Kidney tubule cell (primary cell): ENCODE measurements at places on chromosomes 4 and X.

DNA sequence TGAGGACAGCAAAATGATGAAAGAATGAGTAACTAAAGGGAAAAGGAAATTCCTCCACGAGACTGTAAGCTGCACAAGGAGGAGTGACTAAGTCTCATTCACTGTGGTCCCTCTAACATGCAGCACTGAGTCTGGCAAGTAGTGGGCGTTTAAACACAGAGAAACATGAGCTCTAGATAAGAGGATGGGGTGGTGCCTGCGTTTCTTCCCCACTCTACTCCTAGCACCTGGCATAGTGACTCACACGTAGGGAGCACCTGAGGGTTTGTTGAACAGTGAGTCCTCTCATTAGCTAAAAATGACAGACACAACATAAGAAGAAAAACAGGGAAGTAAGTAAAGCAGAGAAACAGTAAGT, 105.8 kb upstream of the CBR4 start:
- peak; percentile 99 for DNase-seq

DNA sequence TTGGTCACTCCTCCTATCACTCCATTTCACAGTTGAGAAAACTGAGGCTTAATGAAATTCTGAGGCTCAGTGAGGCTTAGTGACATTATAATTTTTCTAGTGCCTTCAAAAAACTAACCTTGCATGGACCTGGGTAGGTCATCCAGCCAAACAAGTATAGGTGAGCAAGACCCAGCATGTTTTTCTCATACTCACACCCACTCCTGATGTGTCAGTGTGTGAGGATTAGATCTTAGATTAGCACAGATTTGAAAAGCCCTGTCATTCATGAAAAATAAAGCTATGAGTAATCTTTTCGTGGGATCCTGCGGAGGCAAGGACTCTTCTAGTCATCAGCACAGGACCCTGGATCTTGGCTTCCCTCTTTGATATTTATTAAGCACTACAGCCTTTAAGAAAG, 146.7 kb downstream of the CHIC2 start:
- no peak for DNase-seq

DNA sequence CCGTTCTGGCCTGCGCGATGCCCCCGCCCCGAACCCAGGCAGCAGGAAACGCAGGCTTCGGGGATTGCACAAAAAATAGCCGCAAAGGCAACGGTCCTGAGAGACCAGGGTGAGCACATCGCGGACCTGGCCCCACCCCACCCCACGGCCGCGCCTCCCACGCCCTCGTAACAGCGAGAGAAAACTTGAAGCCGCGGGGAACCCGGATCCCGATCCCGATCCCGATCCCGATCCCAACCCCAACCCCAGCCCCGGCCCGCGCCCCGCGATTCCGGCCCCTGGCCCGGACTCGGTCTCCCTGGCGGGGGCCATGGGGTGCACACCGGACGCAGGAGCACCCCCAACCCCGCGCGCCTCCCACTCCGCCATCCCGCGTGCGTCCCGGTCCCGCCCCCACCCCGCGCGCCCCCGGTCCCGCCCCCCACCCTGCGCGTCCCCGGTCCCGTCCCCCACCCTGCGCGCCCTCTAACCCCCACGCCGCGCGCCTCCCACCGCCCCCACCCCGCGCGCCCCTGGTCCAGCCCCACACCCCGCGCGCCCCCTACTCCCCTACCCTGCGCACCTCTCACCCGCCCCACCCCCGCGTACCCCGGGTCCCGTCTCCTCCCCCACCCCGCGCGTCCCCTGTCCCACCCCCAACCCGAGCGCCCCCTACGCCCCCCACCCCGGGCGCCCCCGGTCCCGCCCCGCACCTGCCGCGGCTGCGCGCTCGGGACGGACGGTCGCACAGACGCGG, 29.0 kb downstream of the NOP14 start:
- peak; percentile 62 for DNase-seq

DNA sequence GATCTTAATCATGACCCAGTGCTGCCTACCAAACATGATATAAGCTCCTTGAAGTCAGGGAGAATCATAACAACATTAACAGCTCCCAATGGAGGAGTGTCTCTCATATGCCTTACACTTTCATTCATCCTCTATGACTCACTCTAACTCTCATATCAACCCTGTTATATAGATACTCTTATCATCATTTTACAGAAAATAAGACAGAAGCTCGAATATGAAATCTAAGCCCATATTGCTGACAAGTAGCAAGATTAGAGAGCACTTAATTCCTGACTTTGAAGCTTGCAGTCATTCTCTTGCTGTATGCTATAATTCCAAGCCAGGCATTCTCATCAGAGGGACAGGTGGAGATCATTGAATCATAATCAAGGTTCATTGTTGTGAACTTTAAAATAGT, 476.7 kb upstream of the ATOH1 start:
- no peak for DNase-seq

DNA sequence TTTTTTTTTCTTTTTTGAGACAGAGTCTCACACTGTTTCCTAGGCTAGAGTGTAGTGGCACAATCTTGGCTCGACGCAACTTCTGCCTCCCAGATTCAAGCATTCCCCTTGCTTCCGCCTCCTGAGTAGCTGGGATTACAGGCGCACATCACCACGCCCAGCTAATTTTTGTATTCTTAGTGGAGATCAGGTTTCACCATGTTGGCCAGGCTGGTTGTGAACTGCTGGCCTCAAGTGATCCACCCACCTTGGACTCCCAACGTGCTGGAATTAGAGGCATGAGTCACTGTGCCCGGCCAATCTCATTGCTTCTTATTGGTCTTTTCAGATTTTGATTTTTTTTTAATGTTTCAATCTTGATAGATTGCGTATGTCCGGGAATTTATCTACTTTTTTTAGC, 124.4 kb downstream of the NBDY start:
- no peak for DNase-seq

DNA sequence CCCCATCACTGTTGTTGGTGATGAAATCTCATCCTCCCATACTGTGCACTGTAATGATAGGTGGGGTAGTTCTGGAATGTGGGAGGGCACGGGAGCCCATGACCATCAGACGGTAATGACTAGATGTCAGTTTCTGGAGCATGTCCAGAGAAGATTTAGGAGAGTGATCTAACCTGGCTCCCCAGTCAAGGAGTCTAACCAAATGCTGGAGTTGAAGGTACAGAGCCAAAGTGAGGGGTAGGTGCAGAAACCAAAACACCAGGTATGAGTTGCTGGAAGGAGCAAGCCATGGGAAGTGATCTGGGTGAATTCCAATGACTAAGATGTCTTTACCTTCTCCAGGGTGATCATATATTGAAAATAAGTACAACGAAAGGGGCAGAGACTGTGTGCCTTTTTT, 296.9 kb downstream of the INPP4B start:
- peak; percentile 78 for DNase-seq

- DNase-seq: peak; percentile 83
These were observed 132.6 kb downstream of the PACRGL start for GRCh38 chr4:20832826-20833225.

- DNase-seq: peak; percentile 17
These were observed 11.9 kb downstream of the COPS4 start for GRCh38 chr4:83046693-83047473.

DNA sequence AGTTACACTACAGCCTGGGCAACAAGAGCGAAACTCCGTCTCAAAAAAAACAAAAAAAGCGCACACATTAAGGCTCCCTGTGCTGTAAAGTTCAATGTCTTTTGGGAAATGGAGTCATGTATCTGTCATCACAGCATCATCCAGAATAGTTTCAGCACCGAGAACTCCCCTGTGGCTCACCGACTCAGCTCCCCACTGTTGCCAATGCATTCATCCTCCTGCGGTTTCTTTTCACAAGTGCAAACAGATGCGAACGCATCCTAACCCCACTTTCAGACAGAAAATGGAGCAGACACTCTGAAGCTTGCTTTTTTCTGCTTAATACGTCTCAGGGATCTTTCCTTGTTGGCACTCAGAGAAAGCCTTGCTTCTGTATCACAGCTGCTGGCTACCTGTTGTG, 13.8 kb upstream of the SH3TC1 start:
- DNase-seq: no peak

GRCh38 chrX:78708262-78708661, 39.3 kb upstream of the LPAR4 start:
- DNase-seq: peak; percentile 41

GRCh38 chr4:33974270-33974669, 2270.0 kb downstream of the ARAP2 start:
- DNase-seq: no peak

- DNase-seq: no peak
These were observed 48.5 kb downstream of the FSTL5 start for GRCh38 chr4:162115333-162115732.

GRCh38 chr4:128879283-128879682, 69.8 kb downstream of the JADE1 start:
- DNase-seq: no peak

DNA sequence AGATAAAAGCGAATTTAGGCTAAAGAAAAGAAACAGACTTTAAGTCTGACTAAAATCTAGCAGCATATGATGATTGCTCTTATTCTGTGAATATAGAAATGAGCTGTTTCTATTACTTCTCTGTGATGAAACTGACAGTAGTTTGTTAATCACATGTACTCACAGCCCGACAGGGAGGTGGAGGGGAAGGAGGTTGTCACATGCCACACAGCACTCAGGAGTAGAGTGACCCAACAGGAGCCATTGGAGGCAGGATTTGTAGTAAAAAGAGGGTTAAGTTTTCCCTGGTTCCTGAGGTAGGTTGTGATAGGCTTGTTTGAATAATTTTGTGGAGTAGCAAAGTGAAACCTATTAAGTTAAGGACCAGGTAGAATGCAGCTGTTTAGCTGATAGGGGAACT, 495.9 kb downstream of the CENPC start:
- no peak for DNase-seq

- no peak for DNase-seq
These were observed 183.5 kb downstream of the MSL3 start for GRCh38 chrX:11941571-11941970.

GRCh38 chr4:38917481-38918025, 49.9 kb downstream of the FAM114A1 start:
- DNase-seq: no peak

GRCh38 chr4:8548731-8549351, 31.4 kb upstream of the GPR78 start:
- peak; percentile 42 for DNase-seq

- DNase-seq: peak; percentile 55
These were observed at the start of gene CDS1 for GRCh38 chr4:84582988-84583875. Gene CDS1 (plus strand): TSS chr4:84583127. CDS start chr4:84583402, 275 bp downstream.

- no peak for DNase-seq
These were observed 580.4 kb upstream of the ADGRL3 start for GRCh38 chr4:60619531-60620305.

DNA sequence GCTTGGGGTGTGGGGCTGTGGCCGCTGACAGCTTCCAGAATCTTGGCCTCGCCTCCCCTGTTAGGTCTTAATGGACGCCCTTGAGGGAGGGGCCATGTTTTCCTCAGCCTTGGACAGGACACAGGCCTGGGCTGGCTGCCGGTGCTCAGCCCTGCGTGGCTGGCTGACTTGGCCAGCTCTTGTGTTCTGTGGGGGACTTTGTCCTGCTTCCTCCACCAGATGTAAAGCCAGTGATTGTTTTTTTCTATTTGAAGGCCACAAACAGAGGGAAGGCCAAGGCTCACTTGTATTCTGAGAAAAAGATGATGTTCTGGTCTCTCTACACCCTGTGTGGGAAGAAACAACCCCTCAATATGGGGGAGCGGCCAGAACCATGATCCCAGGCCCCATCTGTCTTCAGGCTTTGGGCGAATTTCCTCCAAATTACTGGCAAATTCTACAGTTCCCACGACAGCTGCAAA, 71.3 kb downstream of the HTRA3 start:
- no peak for DNase-seq

DNA sequence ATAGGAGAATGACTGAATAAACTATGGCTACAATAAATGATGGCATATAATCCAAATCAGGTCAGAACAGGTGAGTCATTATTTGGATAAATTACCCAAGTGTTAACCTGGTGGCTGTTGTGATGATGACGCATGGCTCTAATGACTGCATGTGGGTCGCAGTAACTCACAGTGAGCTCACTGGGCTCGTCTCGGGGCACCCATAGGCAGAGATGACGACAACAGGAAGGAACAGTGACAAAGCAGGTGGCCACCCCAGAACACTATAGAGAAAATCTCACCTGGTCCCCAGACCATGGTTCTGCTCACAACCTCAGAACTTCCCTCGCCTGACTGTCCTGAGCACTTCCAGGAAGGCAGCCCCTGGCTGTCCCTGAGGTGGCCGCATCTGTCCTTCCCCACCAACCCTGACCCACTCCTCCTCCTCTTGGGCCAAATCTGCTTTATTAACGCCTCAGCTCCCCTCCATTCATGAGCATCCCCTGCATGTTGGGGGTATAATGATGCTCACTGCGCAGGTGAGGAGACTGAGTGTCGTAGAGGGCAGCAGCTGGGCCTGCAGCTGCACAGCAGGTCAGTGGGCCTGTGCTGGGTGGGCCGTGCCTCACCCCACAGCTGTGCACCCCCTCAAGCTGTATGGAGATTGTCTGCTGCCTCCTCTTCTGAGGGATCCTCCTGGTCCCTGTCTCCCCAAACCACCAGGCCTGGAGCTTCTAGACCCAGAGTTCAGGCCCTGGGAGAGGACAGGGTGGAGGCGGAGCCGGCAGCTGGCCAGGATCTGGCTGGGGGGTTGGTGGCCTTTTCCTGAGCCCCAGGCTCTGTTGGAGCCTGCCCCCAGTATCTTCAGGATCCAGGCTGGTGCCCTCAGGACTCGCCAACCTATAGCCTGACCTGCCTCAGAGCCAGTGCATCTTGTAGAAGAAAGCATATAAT, 30.9 kb upstream of the FAM156A start:
- peak; percentile 70 for DNase-seq

GRCh38 chr4:3469386-3470243, 6.5 kb downstream of the DOK7 start:
- DNase-seq: no peak

DNA sequence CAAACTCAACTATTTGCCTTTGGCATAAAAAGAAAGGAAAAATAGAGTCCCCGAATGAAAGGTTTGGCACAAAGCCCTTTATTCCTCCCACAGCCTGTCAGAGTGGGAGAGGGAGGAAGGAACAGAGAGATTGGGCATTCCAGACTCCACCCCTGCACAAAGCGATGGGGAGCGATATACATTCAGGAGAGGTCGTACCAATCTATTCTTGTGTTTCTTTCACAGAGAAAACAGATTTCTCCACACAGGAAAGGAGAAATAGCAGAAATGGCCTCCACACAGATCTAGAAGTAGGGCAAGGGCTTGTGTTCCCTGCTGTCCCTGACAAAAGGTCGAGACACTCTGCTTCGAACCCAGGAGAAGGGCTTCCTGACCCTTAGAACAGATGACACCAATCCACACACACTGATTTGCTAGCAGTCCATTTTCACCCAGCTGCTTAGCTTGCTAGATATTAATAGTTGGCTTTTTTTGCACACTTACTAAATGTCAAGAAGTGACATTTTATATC, 197.4 kb downstream of the MAML3 start:
- DNase-seq: no peak

- no peak for DNase-seq
These were observed 38.4 kb upstream of the PJA1 start for GRCh38 chrX:69203638-69204037.

DNA sequence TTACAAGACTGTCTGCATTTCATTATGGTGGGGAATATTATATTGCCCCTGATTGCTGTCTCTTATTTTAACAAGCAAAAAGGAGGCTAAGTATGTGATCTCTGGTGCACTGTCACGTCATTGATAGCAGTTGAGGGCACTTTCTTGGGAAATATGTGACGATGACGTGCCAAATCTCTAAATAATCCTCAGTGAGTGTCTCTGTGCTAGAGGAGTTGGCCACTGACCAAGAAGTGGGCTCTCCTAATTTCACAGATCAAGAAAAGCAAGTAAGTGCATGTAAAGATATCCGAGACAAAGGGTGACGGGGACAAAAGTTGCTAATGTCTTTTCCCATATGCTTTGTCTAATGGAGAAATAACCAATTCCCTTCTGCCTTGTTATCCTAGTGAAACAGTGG, 487.4 kb upstream of the TENM3 start:
- DNase-seq: no peak

- DNase-seq: no peak
These were observed 666.8 kb upstream of the NDST4 start for GRCh38 chr4:115780268-115780667.
